Upper lobe of left lung (tissue), 6 donors: ENCODE measurements at places on chromosomes 5 and 9. TPM values are rescaled to one million over a fixed set of nuclear protein-coding genes. Genes with fewer than 3 reads are reported as not detected.

- no peak overlapping the region for H3K4me3 ChIP-seq
- H3K4me1 ChIP-seq: peaks cover 10% of the 10 kb centered on the region
- DNase-seq: no peak
- peak overlapping the region; percentile 11 for H3K27ac ChIP-seq
- no peaks in the 10 kb centered on the region for H3K27me3 ChIP-seq
Observed at GRCh38 chr5:82418608-82418950, 140.4 kb upstream of the RPS23 start.

DNA sequence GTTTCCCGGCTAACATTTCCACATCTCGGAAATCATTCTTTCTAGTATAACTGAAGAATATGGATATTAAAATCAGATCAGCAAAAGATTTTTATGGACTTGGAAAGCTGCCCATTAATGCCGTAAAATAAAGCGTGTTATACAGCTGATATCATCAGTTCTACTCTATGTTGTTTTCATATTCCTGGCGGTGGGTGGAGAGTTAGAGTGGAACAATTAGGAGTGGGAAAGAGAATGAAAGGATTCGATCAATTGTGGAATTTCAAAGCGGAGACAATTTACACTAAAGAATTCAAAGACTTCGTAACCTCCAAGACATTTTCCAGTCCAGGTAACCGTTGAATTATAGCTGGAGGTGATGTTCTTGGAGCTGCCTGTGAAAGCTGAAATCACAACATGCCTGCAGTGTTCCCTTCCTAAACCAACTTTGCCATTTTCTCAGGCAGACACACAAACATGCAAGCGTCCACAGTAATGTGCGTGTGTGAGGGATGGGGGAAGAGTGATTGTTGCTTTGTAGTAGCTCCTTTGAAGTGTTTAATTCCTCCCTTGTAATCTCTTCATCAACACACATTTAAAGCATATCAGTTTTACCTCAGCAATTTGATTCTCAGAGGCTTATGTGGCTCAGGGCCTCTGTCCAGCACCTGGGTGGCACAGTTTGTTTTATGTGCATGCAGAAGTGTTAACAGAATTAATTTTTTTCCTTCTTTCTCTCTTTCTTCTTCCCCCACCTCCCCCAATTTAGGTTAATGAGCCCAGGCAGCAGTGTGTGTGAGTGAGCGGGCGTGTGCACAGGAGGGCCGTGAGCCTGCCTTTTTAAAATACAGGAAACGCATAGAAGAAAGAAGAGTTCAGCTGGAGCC, 544.1 kb downstream of the RAB3C start:
- no peaks in the 10 kb centered on the region for H3K27me3 ChIP-seq
- DNase-seq: no peak
- no peaks in the 10 kb centered on the region for H3K36me3 ChIP-seq
- H3K4me3 ChIP-seq: peak overlapping the region; percentile 18
- peaks cover 52% of the 10 kb centered on the region for H3K4me1 ChIP-seq

DNA sequence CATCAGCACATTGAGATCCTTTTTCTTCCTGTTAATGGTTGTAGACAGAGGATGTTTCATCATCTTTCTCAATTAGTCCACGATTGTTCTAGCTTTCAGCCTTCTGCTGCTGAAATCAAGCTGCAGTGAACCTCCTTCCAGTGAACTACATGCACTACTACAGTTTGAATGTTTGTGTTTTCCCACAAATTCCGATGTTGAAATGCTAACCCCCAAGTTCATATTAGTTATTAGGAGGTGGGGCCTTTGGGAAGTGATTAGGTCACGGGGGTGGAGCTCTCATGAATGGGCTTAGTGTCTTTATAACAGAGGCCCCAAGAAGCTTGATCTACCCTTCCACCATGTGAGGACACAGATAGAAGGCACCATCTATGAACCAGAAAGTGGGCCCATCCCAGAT, 32.9 kb downstream of the NSG2 start:
- no peak overlapping the region for H3K4me3 ChIP-seq
- no peaks in the 10 kb centered on the region for H3K36me3 ChIP-seq
- no peaks in the 10 kb centered on the region for H3K27me3 ChIP-seq
- DNase-seq: no peak
- no peaks in the 10 kb centered on the region for H3K4me1 ChIP-seq

DNA sequence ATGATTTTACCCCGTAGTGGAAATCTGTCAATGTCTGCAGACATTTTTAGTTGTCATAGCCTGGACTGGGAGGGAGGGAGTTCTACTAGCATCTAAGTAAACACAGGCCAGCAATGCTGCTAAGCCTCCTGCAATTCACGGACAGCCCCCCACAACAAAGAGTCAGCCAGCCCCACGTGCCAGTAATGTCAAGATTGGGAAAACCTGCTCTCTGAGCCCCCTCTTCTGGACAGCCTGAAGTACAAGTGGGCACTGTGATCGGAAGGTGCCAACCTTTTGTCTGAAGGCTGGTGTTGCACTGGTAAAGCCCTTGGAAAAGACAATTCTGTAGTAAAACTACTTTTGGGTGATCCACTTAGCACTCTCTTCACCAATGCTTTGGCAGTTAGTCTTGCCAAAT, 154.5 kb downstream of the TARS1 start:
- H3K27me3 ChIP-seq: no peaks in the 10 kb centered on the region
- H3K4me3 ChIP-seq: no peak overlapping the region
- no peak for DNase-seq
- H3K4me1 ChIP-seq: no peaks in the 10 kb centered on the region

GRCh38 chr9:18980189-18980588, 52.8 kb downstream of the SAXO1 start:
- no peaks in the 10 kb centered on the region for H3K4me1 ChIP-seq
- no peak for DNase-seq
- H3K4me3 ChIP-seq: no peak overlapping the region
- no peaks in the 10 kb centered on the region for H3K36me3 ChIP-seq
- H3K27ac ChIP-seq: no peak overlapping the region

SV2C gene
- total RNA-seq: not detected

LMX1B gene
- total RNA-seq: not detected

FOXD4L5 gene
- 0.13 TPM for total RNA-seq

NAA35 gene
- total RNA-seq: 18.9 TPM
